Left ventricle myocardium inferior (tissue), 1 donor: ENCODE measurements at places on chromosomes 6 and 20.

DNA sequence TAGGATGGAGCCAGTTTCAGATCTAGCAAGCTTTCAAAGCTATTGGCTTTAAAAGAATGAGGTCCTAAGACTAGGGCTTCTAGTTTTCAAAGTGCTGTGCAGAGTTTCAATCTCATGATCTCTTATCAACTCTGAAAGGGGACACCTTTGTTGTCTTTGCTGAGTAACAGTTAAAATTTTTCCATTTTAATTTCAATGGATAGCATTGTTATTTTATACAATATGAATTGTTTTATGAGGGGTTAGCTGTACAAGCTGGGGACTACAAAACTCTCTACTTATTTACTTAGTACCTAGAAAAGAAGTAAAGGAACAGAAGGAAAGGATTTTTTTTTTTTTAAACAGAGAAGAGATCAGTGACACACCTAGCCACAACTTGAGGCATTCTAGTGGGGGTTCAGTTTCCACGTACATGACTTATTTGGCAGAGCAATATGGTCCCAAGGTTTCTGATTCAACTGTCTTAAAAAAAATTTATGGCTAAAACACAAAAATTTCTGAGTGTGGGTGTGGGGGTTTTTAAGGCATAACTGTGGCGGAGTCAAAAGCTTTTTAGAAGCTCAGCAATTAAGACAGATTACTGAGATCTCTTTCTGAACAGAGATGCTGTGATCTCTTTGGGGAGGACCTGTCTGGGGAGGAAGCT, 46.1 kb upstream of the JAG1 start:
- DNase-seq: no peak

DNA sequence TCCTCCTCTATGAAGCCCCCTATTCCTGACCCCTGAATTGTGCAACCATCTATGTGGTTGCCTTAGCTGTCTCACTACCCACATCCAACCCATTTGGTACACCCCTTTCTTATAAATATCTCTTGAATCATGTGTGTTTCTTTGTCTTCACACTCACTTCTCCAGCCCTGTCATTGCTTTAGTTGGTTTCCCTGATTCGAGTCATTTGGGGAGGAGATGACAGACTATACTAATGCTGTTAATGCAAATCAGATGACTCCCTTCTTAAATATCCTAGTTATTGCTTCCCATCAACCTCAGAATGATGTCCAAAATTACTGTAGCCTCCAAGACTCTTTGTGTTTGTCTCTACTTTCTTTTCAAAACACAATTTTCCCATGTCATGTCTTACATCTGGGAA, 23.0 kb downstream of the SLC35D3 start:
- no peak for DNase-seq

DNA sequence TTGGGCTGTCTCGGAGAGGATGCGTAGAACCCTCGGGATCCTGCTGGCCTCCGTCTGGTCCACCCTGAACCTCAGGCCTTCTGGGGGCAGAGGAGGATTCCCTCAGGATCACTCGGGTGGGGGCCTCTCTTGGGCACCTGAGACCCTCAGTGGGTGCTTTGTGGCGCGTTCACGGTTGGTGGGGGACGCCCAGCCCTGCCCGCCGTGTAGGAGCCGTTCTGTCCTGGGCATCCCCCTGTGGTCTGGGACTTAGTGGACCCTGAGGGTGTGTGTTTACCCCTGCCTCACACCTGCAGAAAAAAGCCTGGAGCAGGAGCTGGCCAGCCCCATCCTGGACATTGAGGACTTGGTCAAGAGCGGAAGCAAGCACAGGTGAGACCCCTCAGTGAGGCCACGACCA, 7.6 kb downstream of the RTEL1 start:
- no peak for DNase-seq

GRCh38 chr6:30810813-30811339, 66.5 kb upstream of the IER3 start:
- no peak for DNase-seq

GRCh38 chr6:106167096-106167814, 81.1 kb downstream of the PRDM1 start:
- no peak for DNase-seq

GRCh38 chr6:137874204-137875057, 7.4 kb downstream of the TNFAIP3 start:
- DNase-seq: no peak

GRCh38 chr20:2871111-2871465, 2.2 kb upstream of the PTPRA start:
- no peak for DNase-seq

DNA sequence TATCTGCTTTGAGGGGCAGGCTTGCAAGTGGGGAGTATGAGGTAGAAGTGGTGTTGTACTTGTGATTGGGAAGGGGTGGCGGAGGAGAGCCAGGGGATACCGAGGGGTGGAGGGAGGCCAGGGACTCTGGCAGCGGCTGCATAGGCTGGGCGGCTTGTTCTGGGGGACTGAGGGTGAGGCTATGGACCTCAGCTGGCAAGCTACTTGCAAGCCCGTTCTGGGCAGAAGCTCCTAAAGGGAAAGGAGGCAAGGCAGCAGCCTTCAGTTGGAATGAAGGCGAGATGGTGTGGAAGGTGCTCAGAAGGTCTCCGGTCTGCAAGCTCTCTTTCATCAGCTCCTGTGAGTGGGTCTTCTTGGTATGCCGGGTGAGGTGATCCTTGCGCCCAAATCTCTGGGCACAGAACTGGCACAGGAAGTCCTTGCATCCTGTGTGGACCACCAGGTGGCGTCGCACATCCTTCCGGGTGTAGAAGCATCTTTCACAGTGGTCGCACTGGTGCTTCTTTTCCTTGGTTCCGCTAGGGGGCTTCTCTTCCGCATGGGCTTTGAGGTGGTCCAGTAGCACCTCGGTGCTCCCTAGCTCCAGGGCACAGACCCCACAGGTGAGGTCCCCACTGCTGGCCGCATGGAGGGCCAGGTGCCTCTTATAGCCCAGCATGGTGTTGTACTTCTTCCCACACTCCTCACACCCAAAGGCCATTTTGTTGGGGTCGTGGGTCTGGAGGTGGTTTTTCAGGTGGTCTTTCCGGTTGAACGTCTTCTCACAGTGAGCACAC, 66.0 kb downstream of the PLAGL1 start:
- peak; percentile 42 for DNase-seq

GRCh38 chr6:123804014-123804786, 535 bp downstream of the NKAIN2 start:
- DNase-seq: peak; percentile 20

- no peak for DNase-seq
Observed at GRCh38 chr20:33076662-33077372, 2.6 kb upstream of the BPIFB4 start.

- no peak for DNase-seq
Observed at GRCh38 chr20:46967646-46968045, 73.0 kb downstream of the EYA2 start.

GRCh38 chr6:100889351-100889750, 8.2 kb upstream of the ASCC3 start:
- DNase-seq: no peak

- no peak for DNase-seq
Observed at GRCh38 chr20:14764511-14765369, 427.3 kb upstream of the FLRT3 start.

- DNase-seq: no peak
Observed at GRCh38 chr6:91045161-91045560, 458.3 kb upstream of the MAP3K7 start.

GRCh38 chr20:13819885-13820645, 35.2 kb downstream of the NDUFAF5 start:
- no peak for DNase-seq

DNA sequence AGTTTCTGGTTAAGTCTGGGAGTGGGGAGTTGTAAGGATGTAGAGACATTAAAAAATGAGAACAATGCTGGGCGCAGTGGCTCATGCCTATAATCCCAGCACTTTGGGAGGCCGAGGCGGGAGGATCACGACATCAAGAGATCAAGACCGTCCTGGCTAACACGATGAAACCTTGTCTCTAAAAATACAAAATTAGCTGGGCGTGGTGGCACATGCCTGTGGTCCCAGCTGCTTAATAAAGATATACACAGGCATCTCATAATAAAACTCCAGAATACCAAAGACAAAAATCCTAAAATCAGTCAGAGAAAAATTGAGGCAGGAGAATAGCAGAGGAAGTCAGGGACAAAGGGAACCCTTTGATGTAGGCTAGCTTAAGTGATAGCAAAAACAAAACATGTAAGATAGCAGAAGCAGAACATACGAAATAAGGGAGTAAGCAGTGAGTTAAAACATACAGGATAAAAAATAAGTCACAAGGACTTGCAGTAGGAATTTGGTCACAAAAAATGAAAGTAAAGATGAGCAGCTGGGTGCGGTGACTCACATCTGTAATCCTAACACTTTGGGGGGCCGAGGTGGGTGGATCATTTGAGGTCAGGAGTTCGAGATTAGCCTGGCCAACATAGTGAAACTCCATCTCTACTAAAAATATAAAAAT, 23.6 kb downstream of the DDX43 start:
- DNase-seq: no peak

DNA sequence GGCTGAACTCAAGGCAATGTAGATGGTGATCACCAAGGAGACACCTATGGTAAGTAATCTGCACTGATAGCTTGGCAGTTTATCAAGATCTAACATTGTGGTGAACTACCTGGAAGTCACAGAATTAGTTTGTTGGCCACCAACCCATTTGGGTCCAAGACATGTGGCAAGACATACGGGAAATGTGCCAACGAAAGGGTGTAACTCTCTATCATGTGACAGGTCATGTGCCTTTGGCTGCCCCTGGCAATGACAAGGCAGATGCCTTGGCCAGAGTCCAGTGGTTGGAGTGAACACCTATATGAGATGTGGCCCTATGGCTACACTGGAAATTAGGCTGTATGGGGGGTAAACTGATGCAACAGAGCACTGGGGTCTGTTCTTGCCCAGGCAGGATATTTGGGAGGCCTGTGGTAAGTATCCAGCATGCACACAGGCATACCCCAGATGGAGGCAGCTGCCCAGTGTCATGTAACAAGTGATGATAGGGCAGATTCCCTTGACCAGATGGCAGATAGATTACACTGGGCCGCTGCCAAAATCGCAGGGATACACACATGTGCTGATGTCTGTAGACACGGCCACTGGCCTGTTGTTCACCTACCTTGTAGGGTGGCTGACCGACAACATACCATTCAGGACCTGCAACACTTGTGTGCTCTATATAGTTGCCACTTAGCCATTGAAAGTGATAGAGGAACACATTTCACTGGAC, 35.5 kb upstream of the HSF2 start:
- DNase-seq: no peak

DNA sequence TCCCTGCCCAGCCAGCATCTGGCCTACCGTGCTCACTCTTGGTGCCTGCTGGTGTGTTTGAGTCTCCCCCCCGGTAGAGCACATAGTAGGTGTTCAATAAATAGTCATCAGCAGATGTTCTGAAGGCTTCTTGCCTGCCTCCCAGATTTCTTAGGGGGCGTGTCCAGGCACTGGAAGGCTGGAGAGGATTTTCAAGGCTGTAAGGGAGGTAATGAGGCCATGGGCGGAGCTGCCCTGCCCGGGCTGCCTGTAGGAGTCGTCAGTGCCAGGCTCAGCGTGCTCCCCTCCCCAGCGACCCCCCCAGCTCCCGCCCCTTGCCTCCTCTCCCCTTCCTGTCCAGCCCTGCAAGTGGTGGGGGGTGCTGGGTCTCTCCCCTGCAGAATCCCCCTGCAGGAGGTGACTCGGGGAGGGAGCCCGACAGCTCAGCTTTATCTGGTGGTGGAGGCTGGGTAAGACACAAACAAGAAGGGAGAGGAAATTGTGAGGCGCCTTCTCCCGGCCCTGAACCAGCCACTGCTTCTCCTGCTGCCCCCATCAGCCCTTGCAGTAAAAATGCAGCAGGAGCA, 55.9 kb downstream of the BCAS4 start:
- no peak for DNase-seq

DNA sequence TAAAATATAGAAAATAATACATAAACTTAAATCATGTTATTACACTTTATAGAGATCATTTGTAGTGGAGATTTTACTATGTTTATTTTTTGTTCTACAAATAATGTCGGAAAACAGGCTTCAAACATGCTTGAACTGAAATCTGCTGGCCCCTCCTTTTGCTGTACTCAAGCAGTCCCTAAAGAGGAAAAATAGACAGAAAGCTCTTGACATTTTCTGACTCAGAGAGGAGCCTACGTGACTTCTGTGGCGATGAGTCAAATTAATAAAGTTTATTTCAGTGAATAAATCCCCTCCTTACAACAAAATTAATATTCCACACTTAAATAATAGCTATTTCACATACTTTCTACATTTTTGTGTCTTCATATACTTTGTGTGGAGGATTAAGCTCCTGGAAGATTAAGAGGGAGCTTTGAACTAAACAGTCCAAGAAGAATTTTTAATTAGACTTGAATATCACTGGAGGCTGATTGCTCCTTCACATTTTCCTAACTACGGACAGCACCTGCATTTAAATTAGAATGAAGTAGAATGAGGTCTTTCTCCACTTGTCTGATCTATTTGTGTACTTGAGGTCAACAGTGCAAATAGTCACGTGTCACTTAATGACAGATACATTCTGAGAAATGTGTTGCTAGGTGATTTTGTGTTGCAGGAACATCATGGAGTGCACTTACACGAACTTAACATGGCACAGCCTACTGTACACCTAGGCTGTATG, 1.7 kb upstream of the TREM1 start:
- no peak for DNase-seq

DNA sequence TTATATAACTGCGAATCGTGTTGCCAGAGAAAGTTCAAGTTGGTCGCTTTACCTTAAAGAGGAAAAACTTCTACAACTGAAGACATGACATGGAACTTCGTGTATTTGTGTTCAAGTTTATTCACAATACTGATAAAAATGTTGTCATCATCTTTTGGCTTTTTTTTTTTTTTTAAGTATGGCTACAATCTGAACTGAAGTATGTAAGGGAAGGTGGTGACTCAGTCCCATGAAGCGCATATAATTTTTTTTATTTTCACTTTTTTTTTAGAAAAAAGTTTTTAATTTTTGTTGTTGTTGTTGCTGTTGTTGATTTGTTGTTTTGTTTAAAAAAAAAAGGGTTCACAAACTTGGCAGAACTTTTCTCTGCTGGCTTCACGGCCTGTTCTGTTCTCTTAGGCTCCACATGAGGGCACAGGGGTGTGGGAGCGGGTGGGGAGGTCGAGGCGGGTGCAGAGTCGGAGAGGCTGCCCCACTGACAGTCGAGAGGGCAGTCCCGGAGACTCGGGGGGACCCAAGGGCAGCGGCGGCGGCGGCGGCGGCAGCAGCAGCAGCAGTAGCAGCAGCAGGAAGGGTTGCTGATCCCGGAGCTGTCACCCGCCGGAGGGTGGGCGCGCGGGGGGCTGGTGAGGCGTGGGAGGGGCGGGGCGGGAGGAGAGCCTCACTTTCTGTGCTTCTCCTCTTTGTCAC, 17.0 kb downstream of the TFAP2A start:
- no peak for DNase-seq

GRCh38 chr6:79546186-79546585, 9.0 kb upstream of the LCA5 start:
- no peak for DNase-seq

GRCh38 chr6:164661716-164662115, 647.7 kb downstream of the C6orf118 start:
- DNase-seq: no peak

- peak; percentile 71 for DNase-seq
Observed at GRCh38 chr6:73521351-73521985, 636 bp upstream of the EEF1A1 start.

GRCh38 chr20:63265891-63266515, 6.6 kb upstream of the ARFGAP1 start:
- DNase-seq: no peak
